ENCODE measurements at places on chromosomes 13 and 19.
A peak's percentile ranks its signal among the peaks of the same experiment; 100 is the strongest.

DNA sequence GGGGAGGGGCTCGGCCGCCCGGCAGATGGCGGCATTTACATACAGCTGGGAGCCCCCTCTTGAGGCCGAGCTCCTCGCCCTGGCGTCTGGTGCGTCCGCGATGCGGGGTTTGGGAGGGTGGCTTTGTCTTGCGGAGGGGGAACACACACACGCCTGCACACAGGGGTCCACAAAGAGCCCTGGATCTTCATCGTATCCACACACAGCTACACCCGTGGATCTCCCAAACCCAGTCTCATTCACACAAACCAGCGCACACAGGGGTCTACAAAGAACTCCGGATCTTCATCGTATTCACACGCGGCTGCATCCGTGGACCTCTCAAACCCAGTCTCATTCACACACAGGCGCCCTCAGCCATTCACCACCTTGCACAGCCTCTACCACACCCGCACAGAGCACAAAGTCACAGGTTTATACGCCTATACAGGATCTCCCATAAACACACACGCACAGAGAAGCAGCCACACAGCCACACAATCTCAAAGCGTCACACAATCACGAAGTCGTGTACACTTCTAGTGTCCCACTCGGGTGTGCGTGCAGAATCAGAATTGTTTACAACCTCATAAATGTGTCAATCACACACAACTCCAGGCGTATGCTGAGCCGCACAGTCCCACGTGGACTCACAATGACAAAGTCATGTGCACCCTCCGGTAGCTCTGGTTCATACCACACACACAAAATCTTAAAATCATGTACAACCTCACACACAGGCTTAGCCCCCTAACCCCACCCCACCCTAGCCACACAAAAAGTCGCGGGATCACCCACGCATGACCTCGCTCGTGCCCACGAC lies 550 bp upstream of the DLL3 start:
- DNase-seq: no peak

GRCh38 chr13:63680704-63681103 lies 2265.1 kb upstream of the PCDH20 start:
- no peak for DNase-seq

GRCh38 chr19:4357095-4357797 lies 13.9 kb downstream of the MPND start:
- no peak for DNase-seq

- peak; percentile 61 for DNase-seq
These were observed 18.0 kb upstream of the RBM26 start for GRCh38 chr13:79423801-79424642.

DNA sequence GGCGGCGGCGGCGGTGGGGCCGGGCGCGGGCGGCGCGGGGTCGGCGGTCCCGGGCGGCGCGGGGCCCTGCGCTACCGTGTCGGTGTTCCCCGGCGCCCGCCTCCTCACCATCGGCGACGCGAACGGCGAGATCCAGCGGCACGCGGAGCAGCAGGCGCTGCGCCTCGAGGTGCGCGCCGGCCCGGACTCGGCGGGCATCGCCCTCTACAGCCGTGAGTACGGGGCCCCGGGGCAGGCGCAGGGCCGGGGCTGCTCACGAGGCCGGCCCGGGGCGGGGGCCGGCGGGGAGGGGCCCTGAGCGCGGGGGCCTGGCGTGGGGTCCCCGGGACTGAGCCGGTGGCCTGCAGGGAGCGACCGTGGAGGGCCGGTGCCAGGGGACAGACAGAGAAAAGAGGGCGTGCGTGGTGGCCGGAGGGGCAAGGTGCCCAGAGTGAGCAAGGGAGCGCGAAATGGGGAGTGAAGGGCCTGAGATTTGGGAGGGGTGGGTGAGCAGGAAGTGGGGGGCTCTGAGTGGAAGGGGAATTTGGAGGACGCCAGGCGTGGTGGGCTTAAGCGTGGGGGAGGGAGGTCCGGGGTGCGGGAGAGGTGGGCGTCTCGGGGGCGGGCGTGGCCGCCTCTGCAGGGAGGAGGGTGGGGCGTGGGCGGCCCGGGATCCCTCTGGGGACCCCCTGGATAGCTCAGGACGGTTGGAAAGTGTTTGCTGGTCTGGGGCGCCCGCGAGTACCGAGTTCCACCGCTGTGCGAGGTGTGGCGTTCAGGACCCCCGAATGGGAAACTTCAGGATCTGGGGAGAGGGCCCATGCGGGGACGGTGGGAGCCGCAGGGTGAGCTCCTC lies 575 bp downstream of the CARM1 start:
- peak; percentile 63 for DNase-seq

DNA sequence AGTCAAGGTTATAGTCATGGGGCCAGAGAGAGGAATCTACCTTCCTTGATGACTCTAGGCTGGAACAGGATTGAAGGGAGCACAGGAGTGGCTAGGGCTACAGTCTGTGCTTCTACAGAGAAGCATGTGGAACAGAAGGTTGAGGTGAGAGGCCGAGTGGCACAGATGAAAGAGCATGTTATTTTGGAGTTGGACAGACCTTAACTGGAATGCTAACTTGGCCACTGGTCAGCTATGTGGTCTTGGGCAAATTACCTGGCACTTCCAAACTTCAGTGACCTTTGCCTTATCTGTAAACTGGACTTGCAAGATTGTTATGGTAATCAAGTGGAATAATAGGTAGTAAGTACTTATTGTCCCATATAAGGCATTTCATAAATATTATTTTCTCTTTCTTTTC lies 252.7 kb downstream of the KCNRG start:
- no peak for DNase-seq

DNA sequence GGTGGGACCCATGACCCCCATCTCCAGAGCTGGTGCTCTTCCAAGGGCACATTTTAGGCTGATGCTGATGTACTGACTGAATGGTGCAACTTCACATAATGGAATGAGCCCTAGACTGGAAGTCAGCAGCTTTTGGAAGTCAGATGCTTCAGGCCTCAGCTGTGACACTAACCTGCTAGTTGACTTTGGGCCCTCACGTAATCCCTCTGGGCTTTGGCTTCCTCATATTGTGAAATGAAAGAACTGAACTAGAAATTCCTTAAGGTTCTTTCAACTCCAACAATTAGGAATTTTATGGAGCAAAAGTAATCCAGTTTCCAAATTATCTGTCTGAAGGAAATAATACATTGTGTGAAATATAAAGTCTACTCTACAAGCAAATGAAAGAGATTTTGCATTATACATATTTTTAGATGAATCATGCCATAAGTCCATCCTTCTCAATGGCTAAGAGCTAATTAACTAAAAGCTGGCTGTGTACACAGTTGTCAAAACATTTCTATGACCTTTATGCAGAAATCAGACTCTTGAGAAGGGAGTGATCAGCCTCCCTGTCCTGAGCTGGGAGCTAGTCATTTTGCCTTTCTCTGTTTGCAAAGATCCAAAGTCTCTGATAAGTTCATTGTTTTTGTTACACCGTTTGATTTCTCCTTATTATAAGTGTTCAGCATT lies 204.2 kb downstream of the DCLK1 start:
- DNase-seq: no peak

GRCh38 chr13:111515307-111515617 lies 194.8 kb downstream of the TEX29 start:
- no peak for DNase-seq

All from hematopoietic multipotent progenitor cell treated with erythropoietin and hydrocortisone succinate and interleukin-3 and kit ligand, for 17 days (in vitro differentiated cells).